Kidney epithelial cell (primary cell): ENCODE measurements at places on chromosomes 3 and 15. TPM values are rescaled to one million over a fixed set of nuclear protein-coding genes. Genes with fewer than 3 reads are reported as not detected.

Gene DNAJA4
- 9.9 and 11.0 TPM in 2 replicates for total RNA-seq

Gene GCSAM
- total RNA-seq, result not detected in 2 replicates

Gene IL5RA
- total RNA-seq, result not detected in 2 replicates

Gene BFSP2
- total RNA-seq, result 0.96 TPM in 1 of 2 replicates, not detected in the other

Gene CHRNA3
- total RNA-seq, result 0.07 and 0.46 TPM in 2 replicates
